Large intestine (tissue), 12 donors: ENCODE measurements at places on chromosomes 6 and 20. TPM values are rescaled to one million over a fixed set of nuclear protein-coding genes. Genes with fewer than 3 reads are reported as not detected.

GRCh38 chr6:51805517-51805916 is 281.9 kb downstream of the PKHD1 start:
- no peaks in the 10 kb centered on the region for H3K27me3 ChIP-seq
- no peaks in the 10 kb centered on the region for H3K4me1 ChIP-seq
- no peak overlapping the region for H3K4me3 ChIP-seq

DNA sequence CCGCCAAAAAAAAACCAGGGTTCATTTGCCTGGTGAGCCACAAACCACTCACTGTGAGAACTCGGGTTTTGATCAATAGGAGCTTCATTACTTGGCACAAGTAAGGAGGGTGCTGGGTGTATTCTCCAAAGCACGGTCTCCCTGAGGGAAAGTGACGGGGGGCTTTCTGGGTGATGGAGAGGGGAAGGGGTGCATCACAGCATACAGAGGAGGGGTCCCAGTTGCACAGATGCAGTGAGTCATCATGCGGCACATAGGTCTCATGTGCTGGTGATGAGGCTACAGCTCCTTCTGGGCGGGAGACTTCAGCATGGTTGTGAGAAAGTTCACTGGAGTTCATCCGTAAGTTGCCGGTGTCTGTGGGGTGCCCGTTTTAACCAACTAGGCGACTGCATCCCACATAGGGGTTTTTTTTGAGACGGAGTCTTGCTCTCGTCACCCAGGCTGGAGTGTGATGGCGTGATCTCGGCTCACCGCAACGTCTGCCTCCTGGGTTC is 36.2 kb downstream of the SUN5 start:
- no peaks in the 10 kb centered on the region for H3K27me3 ChIP-seq
- H3K27ac ChIP-seq = no peak overlapping the region
- no peaks in the 10 kb centered on the region for H3K4me1 ChIP-seq
- H3K4me3 ChIP-seq = no peak overlapping the region
- DNase-seq = no peak
- no peaks in the 10 kb centered on the region for H3K36me3 ChIP-seq

DNA sequence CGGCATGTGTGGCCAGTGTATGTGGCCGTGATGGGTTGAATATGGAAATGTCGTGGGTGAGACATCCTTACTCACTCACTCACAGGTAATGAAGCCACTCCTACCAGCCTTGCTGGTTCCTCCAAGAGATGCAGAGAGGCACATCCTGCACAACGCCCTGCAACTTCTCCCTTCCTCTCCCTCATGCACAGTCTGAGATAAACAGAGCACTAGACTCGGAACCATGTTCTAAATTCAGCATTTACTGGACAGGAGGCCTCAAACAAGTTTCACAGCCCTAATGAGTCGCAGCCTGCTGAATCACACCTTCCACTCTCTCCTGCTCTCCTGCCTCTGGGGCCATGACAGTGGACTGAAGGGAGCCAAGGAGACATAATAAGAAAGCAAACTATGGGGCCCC is 91.2 kb downstream of the ISM1 start:
- no peak overlapping the region for H3K27ac ChIP-seq
- H3K27me3 ChIP-seq = no peaks in the 10 kb centered on the region
- no peaks in the 10 kb centered on the region for H3K36me3 ChIP-seq
- H3K4me3 ChIP-seq = no peak overlapping the region
- H3K4me1 ChIP-seq = peaks cover 8% of the 10 kb centered on the region

- H3K4me3 ChIP-seq = peak overlapping the region; percentile 35
- peak; percentile 49 for DNase-seq
These were observed 50.0 kb upstream of the EZR start for GRCh38 chr6:158868890-158869825.

DNA sequence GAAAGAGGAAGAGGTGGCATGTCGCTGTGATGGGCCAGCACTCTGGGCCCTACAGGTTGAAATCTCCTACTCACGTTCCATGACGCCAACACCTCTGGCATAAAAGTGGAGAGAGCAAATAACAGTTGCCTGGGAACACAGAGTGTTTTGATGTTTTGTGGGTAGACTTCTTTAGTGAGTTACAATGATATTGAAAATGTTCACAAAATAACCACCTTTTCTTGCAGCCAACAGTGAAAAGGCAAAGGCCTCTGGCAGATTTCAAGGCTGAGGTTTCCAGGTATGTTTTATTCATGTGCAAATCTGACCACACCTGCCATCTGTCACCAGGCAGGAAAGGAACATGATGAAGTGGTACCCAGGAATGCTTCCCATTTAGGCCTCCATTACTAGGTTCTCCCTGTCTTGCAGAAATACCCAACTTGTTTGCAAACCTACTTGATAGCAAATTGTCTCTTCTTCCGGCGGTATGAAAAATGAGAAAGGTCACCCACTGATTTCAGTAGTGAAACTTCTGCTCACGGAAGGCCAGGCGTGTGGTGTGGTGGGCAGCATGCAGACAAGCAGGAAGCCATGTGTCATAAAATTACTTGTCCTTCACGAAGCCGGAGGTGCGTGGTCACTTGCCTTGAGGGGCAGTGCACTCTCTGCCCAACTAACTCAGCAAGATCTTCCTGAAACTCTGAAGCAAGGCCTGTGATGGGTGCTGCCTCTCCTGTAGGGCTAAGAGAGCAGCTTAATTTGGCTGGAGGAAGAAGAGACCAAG is 299.1 kb upstream of the PRDM1 start:
- DNase-seq = no peak
- no peak overlapping the region for H3K4me3 ChIP-seq
- no peaks in the 10 kb centered on the region for H3K36me3 ChIP-seq
- peaks cover 7% of the 10 kb centered on the region for H3K4me1 ChIP-seq
- no peaks in the 10 kb centered on the region for H3K27me3 ChIP-seq

Gene DDX43
- polyA plus RNA-seq = 0.63 TPM

Gene LGSN
- 0.04 TPM for polyA plus RNA-seq

Gene SNAP25
- 25.6 TPM for polyA plus RNA-seq

Gene PCED1A
- polyA plus RNA-seq = 43.4 TPM

Gene TGM3
- polyA plus RNA-seq = 0.25 TPM
